ENCODE measurements at places on chromosomes 3 and 15.

DNA sequence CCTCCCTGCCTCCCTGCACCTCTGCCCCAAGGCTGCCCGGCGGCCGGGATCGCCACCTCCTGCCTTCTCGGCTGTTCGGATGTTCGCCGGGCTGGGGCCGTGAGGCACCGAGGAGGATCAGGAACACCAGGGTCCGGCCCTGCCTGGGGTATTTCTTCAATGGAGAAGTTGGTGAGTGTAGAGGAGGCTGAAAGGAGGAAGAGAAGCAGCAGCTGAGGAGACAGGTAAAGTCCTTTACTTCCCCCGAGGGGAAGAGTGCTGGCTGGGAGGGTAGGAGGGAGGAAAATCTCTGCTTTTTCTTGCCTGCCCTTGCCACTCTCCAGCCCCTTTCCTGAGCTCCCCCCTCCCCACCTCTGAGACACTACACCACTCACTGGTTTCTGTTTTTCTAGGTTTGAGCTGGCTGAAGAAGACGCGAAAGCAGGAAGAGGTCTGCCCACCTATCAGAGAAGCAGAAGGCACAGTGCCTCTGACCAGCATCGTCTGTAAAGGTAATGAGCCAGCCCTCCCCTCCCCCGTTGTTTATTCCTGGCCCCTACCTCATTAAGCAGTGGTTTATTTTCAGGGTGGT is 519 bp downstream of the ASB7 start:
- no peak for DNase-seq

- DNase-seq: no peak
Measured at GRCh38 chr3:55880357-55880756, 393.3 kb upstream of the WNT5A start.

- DNase-seq: no peak
Measured at GRCh38 chr3:65400899-65401298, 637.8 kb downstream of the MAGI1 start.

DNA sequence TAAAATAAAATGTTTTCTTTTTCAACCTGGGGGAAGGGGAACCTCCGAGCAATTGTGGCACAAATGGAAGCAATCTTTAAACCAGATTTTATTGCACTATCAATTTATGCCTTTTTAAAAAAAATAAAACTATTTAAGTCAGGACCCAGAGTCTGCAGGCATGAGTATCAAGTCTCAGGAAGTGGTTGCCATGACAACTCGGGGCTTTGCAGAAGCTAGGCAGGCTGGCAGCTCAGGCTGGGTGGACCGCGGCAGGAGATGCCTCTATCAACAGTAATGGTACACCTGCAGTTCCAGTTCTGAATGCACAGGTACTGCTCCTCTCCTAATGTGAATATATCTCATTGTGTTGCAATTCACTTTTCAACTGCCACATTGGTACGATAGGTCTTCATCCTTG is 447.7 kb downstream of the GABRG3 start:
- no peak for DNase-seq

GRCh38 chr3:184156522-184156955 is 1.4 kb downstream of the DVL3 start:
- DNase-seq: no peak

GRCh38 chr3:49700453-49701128 is 11.2 kb downstream of the RNF123 start:
- DNase-seq: no peak

DNA sequence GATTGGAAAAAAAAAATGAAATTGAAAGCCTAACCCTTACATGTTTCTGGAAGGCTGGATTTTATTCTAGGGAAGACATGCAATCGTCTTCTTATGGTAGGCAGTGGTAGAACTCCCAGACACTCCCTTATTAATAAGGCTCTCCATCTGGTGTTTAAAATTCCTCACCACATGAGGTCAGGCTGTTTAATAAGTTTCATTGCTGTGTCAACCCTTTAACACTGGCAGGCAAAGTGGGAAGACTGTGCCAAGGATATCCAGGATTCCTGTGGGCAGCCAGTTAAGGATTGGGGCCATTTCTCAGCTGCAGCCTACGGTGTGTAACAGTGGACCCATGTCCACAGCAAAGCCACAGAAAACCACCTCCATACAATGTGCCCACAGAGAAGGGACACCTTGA is 225.5 kb upstream of the CHRM5 start:
- DNase-seq: no peak

DNA sequence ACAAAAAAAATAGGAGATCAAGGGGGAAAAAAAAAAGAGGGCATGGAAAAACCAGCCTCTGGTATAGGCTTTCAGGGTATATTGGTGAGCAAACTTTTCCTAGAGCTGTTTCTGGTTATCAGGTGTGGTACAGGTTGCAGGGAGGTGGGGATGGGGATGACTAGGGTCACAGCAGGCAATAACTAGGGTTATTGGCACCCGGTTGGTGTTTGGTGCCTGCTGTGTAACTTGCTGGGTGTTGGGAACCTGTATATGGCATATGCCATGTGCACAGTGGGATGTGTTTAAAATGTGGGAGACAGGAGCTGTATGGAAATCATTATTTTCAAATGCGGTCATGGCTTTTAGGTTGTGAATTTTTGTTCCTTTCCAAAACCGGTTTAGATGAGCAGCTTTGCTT is 119.2 kb downstream of the PTPRG start:
- DNase-seq: no peak

- peak; percentile 9 for DNase-seq
Measured at GRCh38 chr15:84914909-84915605, 30.6 kb downstream of the SLC28A1 start.

- DNase-seq: peak; percentile 54
Measured at GRCh38 chr3:53046171-53047170, 598 bp upstream of the SFMBT1 start.

GRCh38 chr3:13415236-13415986 is 4.7 kb downstream of the NUP210 start:
- DNase-seq: no peak

Measured in stimulated activated CD8-positive, alpha-beta memory T cell treated with anti-CD3 and anti-CD28 coated beads, Interleukin-4, amount 100 ng/mL, for 4 hours (primary cell).